Left lung (tissue), 14 donors: ENCODE measurements at places on chromosomes 7 and 10. TPM values are rescaled to one million over a fixed set of nuclear protein-coding genes. Genes with fewer than 3 reads are reported as not detected.

Gene HOXA3
- total RNA-seq: 8.8 TPM

GRCh38 chr7:142436601-142437000, 178.7 kb upstream of the PRSS58 start:
- no peak for DNase-seq

- no peak for DNase-seq
Observed at GRCh38 chr10:89035461-89035860, 44.9 kb downstream of the FAS start.

GRCh38 chr7:140679186-140679585, 6.4 kb downstream of the ADCK2 start:
- DNase-seq: no peak

GRCh38 chr10:130053561-130053960, 57.1 kb downstream of the C10orf143 start:
- no peak for DNase-seq

DNA sequence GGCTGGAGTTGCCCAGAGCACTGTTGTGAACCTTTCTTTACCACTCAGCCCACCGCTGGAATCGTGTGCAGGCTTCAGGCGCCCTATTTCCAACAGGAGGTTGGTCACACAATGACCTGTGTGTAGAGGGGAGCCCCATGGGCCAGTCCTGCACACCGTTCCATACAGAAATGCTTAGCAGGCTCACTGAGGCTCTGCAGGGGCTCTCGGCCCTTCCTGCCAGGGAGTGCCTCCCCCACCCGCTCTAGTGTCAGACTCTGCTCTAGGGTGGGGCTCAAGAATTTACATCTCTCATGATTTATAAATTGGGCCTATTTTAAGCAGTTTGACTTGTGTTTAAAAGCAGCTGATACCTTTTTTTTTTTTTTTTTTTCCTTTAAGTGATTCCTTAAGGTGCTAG, 42.0 kb downstream of the SHH start:
- DNase-seq: no peak

- no peak for DNase-seq
Observed at GRCh38 chr7:1667566-1668395, 2.3 kb upstream of the ELFN1 start.

DNA sequence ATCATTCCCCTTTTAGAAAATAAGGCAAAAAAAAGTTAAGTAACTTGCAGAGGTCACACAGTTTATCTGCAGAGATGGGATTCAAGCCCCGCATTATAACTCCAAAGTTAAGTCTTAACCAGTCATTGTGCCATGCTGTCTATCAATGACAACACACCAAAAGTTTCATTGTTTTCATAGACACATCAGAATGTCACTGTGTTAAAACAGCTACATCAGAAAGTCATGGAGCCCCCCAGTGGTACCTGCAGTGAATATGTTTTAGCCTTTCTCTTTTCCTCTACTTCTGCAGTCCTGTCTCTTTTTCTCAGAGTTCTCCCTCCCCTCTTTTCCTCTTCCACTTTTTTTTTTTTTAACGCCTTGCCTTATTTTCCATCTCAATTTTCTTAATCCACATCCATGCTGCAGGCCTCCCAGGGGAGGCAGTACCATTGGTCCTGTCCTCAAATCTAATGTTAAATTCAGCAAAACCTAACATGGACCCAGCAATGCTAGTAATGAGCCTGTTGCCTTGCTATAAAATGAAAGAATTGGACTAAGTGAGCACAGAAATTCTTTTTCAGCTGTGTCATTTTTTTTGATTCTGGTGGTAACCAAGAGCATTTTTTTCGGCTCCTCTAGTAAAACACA, 3.8 kb upstream of the NRCAM start:
- no peak for DNase-seq

DNA sequence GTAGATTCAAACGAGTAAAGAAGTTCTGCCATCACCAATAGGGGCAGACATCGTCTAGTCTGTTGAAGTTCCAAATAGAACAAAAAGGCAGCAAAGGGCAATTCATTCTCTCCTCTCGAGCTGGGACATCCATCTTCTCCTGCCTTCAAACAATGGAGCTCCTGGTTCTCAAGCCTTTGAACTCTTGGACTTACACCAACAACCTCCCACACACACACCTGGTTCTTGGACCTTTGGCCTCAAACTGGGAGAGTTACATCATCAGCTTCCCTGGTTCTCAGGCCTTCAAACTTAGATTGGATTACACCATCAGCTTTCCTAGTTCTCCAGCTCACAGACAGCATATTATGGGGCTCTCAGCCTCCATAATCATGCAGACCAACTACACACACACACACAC, 9.8 kb upstream of the GIMAP5 start:
- DNase-seq: no peak
